ENCODE measurements at places on chromosomes 7 and 10.

GRCh38 chr10:117096599-117097201 lies 41.4 kb downstream of the VAX1 start:
- no peak for DNase-seq

DNA sequence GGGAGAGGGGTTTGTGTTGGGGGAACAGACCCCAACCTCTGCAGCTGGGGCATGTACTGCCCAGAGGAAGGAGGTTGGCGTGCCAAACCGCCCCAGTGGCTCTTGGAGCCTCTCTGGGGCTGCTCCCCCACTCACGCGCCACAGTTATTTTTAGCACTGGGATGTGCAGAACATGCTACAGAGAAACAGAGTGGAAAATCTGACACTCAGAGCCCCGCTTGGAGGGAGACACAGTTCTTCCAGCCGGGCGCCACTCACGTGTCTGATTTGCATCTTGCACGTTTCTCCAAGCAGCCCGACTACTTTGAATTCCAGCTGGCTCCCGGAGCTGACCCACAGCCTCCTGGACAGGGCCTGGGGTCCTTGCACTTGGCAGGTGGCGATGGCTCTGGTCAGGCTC lies 182.0 kb downstream of the RPS24 start:
- DNase-seq: no peak

GRCh38 chr7:47253650-47254080 lies 328.2 kb downstream of the TNS3 start:
- no peak for DNase-seq

DNA sequence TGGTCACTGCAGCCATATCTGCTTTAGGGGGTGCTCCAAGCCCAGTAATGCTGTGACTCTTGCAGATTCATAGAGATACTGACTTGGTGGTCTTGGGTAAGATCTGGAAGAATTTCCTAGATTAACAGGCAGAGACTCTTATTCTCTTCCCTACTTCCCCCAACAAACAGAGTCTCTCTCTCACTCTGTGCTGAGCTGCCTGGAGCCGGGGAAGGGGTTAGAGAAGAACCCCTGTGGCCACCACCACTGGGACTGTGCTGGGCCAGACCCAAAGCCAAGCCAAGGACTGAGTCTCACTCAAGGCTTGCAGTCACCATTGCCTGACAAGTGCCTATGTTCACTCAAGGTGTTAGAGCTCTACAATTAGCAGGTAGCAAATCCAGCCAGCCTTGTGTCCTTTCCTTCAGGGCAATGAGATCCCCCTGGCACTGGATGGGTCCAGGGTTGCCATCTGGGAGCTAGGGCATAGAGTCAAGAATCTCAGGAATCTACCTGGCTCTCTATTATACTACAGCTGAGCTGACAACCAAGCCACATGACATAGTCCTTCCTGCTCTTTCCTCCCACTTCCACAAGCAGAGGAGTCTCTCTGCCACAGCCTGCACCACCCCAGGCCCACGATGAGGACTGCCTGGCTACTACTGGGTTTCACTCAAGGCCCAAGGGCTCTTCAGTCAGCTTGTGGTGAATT lies 41.4 kb upstream of the TECTB start:
- no peak for DNase-seq

DNA sequence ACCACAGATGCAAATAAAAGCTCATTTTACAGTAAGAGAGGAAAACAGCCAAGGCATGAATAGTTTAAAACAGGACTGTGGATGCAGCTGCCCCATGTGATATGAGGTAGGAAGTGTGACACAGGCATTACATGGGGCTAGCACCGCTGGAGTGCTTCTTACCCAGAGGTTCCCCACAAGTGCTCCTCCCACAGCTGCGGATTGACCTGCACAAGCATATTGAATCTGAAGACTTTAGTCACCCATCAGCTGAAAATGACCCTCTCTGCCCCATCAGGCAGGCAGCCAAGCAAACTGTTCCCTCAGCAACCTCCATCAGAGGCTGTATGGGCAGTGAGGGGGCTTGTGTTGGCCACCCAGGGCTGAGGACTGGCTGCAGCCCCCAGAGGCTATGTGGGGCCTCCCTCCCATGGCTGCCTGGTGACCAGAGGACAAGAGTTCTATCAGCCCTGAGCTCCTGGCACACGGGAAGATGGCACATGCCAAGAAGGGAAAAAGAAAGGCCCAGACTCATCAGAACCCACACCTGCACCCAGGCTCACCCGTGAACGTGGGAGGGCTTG lies 98.7 kb downstream of the TCERG1L start:
- no peak for DNase-seq

GRCh38 chr7:132133501-132133900 lies 442.8 kb downstream of the PLXNA4 start:
- DNase-seq: no peak

GRCh38 chr10:70578371-70578947 lies 24.1 kb downstream of the PRF1 start:
- DNase-seq: peak; percentile 40

GRCh38 chr10:77110757-77111156 lies 526.9 kb downstream of the KCNMA1 start:
- DNase-seq: no peak

Data from stimulated activated CD4-positive, alpha-beta T cell treated with anti-CD3 and anti-CD28 coated beads, Interleukin-2, amount 100 ng/mL, for 48 hours (primary cell).